ENCODE measurements at places on chromosomes 1 and 21.

DNA sequence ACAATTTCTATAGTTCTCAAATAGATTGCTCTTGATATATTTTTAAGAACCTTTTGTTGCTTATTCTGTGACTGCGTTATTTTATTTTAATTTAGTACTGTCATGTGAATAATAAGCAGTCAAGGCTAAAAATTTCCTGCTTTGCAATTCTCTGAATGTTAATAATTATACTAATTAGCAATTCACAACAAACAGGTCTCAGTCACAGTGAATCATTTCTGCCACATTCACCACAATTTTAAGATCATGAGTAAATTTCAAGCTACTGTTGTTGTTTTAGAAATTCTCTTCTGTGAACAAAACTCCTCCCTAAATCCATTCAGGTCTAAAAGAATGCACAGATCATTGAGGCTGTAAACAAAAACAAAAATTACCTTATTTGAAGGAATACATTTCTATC, 339.6 kb upstream of the DPYD start:
- no peak for DNase-seq

DNA sequence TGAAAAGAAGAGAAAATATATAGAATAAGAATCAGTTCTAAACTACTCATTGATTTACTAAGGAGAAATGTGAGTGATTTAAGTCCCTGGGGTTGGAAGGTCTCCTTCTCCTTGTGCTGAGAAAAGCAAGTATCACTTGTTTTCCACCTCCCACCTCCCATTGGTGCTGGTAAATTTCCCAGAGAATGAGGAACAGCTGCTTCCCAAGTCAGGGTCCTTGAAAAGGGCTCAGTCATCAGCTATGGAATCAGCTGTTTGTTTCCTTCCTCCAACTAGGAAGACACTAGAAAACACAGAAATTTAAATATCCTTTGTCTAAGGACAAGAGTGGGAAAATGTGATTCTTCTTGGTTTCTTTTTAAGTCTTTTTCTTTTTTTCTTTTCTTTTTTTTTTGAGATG, 131.3 kb upstream of the C1orf21 start:
- DNase-seq, result no peak

DNA sequence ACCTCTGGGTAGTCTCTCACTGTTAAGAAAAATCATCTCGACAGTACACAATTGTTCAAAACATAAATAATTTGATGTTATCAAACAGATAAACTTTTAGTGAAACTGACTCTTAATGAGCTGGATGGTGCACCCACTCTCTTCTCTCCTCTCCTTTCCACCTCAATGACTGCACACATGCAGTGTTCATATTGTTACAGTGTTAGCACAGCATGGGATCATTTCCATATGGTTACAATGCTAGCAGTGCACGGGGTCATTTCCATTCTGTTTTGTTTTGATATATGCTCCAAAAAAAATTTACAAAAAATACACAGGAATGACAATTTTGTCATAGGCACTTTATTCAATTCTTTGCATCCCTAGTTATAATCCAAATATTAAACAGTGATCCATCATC, 26.4 kb upstream of the RNF187 start:
- DNase-seq, result no peak

GRCh38 chr1:62306065-62306464, 13.2 kb downstream of the KANK4 start:
- DNase-seq, result no peak

DNA sequence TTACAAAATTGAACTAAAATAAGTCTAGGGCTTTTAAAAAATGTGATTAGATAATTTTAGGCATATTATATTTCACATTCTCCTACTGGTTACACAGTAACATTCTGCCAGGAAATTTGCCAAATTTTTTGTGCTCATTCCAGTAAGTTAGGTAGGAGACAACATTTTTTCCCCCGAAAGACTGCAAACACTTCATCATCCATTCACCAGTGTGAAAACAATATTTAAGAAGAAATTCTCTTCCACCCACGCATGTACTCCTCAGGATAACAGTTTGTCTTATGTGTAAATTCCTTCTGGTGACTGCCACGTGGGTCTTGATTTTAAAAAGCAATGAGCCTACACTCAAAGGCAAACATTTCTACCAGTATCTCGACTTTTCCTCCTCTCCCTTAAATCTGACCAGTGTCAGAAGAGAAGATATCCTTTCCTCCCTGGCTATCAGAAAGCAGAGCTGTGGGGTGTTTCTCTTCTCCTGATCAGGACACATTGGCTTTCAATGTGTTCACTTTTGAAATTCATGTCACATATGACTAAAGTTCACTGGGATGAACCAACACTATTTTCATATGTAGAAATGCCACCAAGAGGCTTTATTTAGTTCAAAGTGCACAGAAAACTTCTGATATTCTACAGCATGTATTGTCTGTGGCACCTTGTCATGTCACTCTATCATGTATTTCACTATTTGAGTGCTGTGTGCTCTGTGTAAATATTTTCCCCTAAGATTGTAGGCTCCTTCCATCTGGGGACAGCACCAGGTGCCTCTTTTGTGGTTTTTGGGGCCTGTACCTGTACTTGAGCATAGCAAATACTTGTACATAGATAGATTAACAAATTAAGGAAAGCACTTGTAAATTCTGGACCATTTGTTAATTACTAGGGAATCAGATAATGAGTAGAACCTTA, 38.6 kb downstream of the LHX9 start:
- no peak for DNase-seq

- DNase-seq, result no peak
Measured at GRCh38 chr1:228544921-228545591, 57.9 kb downstream of the RNF187 start.

DNA sequence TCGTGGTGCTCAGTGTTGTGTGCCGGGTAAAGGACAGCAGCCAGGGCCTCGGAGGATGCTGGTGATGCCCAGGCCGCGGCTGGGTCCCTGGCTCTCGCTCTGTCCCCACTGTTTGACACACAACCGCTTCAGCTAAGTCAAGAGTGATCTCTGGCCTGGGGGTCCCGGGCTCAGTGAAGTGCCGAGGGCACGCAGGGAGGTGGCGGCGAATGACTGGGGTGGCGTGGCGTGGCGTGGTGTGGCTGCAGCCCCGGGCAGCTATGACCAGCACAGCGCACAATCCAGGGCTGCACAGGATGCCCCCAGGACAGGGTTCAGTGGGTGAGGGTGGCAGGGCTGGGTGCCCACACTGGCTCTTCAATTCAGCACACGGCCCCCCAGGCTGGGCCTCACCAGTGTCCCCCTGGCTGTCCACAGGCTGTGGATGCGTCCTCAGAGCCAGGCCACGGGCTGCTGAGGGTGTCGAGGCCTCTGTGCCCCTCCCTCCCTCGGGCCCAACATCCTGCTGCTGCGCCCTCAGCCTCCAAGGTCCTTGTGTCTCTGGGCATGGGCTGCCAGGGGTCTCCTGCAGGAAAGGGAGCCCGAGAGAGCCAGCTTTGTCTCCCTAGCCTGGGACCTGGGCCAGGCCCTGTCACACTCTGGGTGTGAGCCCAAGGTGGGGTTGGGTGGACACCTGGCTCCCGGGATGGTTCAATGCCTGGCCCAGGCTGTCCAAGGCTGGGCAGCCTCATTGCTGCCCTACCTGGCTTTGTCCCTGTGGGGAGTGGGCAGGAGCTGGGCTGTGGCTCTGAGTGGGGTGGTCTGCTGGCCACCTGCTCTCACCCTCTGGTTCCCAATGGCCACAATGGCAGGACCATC, 12.0 kb upstream of the SKI start:
- DNase-seq, result no peak

- no peak for DNase-seq
Measured at GRCh38 chr1:65250826-65251225, 58.5 kb upstream of the DNAJC6 start.

- peak; percentile 38 for DNase-seq
Measured at GRCh38 chr1:152495066-152495675, 15.4 kb upstream of the LCE5A start.

- DNase-seq, result no peak
Measured at GRCh38 chr1:61356995-61357394, 274.6 kb downstream of the NFIA start.

- peak; percentile 85 for DNase-seq
Measured at GRCh38 chr1:117758444-117759316, 152.8 kb downstream of the TENT5C start.

- no peak for DNase-seq
Measured at GRCh38 chr1:178495741-178496409, 889 bp downstream of the CLEC20A start.

DNA sequence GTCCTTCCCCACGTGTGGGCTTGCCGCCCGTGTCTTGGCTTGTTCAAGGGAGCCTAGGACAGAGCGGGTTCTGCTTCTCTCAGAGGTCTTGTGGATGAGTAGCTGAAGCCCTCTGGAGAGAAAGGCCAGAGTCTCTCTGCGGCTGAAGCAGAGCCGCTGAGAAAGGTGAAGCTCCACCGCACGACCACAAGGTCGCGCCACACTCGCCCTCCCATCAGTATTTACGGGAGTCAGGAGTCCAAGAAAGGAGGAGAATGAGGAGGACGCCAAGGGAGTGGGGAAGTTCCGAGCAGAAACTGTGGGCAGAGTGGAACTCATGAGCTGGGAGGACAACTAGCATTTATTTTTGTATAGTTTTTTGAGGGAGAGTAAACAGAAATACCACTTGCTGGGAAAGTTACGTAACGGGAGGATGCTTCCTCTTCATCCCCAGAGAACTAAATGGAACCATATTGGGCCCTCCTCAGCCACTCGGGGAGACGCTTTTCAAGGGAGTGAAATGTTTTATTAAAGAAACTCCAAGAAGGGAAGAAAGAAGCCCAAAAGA, 51.6 kb upstream of the HAO2 start:
- no peak for DNase-seq

GRCh38 chr21:43894206-43894577, 29.2 kb downstream of the AGPAT3 start:
- DNase-seq, result no peak

GRCh38 chr1:164611754-164612642, 53.0 kb downstream of the PBX1 start:
- DNase-seq, result peak; percentile 91

DNA sequence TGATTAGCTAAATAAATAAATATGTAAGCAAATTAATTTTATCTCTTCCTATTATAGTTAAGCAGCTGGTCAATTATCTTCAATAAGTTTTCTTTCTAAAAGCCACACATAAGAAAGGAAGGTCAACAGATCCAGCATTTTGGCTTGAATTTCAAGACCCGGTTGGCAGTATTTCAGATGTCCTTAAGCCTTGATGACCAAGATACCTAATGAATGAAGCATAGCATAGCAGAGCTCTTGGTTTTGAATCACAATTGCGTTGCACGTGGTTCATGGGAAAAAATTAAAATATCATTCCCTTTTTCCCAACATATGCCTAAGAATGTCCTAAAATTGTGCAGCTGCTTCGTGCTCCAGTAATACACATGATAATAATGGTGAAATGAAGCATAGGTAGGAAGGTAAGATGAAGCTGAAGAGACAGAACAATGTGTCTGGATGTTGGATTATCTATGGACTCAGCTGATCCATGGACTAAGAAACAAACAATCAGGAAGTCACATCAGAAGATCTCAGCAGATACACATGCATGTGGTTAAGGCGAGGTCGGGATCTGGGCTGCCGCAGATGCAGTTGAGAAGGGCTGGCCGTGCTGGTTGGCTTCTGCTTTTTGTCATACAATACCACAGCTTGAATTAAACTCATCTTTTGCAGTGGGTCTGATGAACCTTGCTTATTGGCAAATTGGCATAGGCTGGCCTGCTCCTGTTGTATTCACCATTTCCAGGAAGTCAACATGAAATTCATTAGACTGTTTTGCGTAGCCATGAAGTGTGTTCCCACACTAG, 284.9 kb upstream of the RUNX1 start:
- no peak for DNase-seq

DNA sequence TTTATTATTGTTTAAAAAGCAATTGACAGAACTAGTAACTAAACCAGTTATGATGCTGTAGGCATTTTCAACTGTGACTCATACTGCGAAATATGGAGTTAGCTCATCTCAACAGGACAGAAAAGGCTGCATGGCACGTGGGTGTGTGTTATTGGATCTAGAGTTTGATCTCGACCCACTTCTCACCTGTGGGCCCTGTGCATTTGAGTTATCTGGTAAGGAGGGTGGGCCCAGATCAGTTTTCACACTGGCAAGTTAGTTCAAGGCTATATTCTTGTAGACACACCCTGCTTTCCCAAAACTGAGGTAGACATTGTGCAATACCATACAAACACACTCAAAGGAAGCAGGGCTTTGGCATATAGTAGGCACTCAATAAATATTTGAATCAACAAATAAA, 71.3 kb upstream of the PRDX6 start:
- no peak for DNase-seq

GRCh38 chr1:89064632-89065031, 376 bp downstream of the GBP1 start:
- no peak for DNase-seq

DNA sequence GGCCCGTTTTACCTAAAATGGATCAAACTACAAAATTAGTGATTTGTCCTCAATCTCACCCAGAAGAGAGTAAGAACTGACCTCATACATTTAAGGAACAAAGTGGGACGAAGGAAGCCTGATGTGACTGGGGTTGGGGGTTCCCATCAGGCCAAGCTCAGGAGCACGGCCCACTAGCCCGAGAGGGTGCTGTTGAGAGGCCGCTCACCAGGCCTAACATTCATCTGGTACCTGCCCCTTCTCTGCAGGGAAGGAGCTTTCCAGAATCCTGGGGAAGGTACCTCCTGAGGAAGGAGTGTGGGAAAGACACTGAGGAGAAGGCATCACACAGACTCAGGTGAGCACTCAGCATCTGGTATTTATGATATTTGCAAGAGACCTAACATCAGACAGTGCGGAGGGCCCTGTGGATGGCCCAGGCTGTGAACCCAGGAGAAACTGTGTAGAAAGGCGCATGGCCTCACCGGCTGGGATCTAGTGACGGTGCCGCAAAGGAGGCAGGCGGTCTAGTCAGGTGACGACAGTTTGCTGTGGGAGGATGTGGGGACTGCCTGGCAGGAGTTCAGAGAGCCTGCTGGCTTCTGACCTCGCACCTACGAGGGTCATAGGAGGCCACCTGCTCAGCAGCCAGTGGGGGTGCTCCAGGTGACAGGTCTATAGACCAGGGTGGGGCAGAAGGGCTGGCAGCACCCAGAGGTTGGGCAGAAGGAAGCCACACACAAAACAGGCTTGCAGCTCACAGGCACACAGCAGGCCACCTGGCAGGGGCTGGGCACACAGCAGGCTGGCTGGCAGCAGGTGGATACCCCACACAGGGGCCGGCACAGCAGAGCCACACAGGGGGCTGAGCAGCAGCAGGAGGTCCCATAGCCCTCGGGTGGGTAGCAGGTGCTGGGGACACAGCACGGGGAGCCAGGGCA, 543 bp downstream of the KRTAP12-4 start:
- DNase-seq, result peak; percentile 95

GRCh38 chr1:6462412-6463119, 3.4 kb downstream of the TNFRSF25 start:
- DNase-seq, result no peak

DNA sequence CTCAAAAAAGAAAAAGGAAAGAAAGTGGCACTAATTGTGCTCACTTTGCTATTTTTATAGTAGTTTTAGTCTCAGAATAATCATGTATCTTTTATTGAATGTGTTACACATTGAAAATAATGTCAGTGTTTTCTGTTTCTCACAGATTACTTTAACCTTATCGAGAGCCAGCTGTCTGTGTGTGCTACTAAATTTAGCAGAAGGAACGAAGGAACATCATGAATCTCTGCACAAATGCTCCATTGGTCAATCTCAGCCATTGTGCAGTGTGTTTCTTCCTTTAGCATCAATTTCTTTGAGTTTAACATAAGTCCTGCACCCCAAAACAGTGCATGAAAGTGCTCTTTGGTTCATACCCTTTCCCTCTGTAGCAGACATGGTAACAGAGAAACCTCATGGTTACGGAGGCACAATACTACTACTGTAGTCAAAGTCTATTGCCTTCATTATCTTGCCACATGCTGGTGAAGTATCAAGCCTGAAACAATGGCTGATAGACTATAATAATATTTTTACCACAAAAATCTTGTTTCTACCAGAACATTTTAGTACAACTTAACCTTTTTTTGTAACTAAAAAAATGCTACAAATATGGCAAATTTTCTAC, 310.0 kb downstream of the HMCN1 start:
- no peak for DNase-seq
